ENCODE measurements at places on chromosomes 7 and 10. TPM values are rescaled to one million over a fixed set of nuclear protein-coding genes. Genes with fewer than 3 reads are reported as not detected.

Gene TNKS2
- 47.7 TPM for total RNA-seq

Gene CD36
- total RNA-seq = 34.4 TPM

DNA sequence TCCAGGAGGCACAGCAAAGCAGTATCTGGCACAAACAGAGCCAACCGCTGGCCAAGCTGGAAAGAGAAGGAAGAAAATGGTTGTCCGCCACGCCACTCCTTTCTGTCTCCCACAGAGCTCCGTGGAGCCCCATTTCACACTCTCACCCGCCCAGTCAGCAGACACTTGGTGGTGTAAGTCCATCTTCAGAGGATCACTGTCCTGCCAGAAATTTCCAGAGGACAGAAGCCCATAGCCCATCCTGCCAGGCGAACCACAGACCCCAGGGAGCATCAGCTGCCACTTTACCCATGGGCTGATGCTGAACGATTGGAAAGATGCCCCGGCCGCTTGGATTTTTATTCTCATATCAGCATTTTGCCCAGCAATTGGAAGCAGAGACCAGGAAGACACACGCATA is 144.7 kb upstream of the LYZL2 start:
- no peak for DNase-seq

DNA sequence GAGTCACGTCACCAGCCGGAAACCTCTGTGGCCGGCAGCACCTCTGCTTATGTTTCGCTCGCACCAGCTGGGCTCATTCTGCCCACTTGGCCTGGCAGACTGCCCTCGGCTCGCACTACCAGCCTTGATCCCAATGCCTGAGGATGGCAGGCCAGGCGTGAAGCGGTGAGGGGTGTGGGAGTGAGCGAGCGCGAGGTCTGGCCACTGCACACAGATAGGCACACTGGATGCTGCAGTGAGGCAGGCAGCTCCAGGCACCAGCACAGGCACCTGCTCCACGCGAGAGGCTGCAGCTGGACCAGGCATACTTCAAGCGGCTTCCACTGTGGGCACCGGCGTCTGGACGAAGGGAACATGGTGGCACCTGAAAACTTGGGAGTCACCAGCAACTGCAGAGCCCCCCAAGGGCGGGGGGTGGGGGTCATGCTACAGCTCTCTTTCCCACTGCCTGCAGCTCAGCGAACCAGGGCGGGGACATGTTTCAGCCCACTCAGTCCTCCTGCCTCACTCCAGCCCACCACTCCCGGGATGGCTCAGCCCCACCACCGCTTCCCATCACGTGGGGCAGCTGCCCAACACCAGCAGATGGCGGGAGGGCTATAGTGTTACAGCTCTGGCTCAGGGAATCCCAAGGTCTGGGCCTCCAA is 5.4 kb upstream of the DMTF1 start:
- no peak for DNase-seq

- DNase-seq = no peak
Observed at GRCh38 chr7:157650131-157650631, 313.4 kb downstream of the DNAJB6 start.
